ENCODE measurements at places on chromosomes 7 and 10.
A peak's percentile ranks its signal among the peaks of the same experiment; 100 is the strongest.

DNA sequence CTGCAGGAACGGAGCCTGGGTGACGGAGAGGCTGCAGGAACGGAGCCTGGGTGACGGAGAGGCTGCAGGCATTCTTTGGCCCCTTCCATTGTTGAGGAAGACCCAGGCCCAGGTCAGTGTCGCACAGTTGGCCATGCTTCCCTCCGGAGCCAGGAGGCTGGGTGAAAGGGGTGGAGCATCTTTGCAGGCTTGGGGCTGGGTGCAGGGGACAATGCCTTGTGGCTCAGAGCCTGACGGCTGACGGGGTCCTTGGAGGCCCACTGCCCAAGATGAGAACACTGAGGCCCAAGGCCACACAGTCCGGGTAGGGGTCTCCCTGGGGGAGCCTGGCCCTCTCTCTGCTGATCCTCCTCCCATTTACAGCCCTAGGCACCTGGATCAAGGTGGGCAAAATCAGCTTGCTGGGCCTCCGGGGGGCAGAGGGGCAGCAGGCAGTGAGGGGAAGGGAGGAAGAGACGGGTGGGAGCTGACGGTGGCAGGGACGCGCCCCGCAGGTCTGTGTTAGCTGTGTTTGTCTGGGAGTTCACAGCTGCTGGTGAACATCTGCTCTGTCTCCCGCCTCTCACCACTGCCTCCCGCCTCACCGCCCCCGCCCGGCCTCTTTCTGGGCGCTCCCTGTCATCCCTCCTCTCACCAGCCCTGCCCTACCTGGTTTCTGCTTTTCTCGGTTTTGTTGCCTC is 30.6 kb upstream of the PCBD1 start:
- DNase-seq, result no peak

GRCh38 chr10:1114315-1114714 is 58.1 kb downstream of the WDR37 start:
- DNase-seq, result no peak

DNA sequence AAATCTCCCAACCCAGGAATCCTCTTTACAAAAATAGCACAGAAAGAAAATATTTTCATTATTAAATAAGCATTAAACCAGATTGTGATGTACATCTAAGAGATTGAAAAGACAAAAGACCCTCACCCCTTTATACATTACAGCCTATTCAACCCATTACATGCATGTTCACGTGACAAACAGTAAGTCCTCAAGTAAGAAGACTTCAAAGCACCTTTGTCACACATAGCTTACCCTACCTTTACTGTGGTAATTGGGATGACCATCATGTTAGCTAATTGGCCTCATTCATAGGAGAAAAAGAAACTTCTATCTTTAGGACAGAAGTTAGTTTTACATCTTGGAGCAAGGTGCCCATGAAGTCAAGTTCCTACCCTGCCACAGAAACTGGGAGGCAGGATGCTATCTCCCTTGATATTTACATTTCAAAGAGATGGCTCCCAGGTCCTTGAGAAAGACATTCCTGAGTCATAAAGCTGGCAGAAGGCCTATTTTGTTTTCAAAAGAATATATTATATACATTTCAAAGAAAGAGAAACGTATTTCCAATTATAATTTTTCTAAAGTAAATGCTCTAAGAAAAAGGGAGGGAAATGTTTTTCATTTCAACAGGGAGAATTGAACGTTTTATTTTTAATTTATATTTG is 48.1 kb downstream of the GNAI1 start:
- DNase-seq, result no peak

DNA sequence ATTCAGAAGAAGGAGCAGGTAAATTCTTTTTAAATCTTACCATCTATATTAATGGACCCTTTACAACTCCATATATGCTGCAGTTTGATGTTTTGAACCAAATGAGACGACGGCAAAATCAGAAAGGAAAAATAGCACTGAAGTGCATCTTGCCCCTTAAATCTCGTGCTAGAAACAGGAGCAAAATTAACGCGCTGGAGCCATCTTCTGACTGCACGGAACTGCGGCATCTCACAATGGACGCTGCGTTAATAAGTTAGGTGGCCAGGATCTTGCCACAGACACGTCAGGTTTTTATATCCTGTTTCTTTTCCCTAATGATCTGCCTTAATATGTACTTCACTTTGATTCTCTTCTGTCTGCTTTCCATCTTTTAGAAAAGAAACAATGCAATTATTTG is 354.5 kb downstream of the TFEC start:
- no peak for DNase-seq

DNA sequence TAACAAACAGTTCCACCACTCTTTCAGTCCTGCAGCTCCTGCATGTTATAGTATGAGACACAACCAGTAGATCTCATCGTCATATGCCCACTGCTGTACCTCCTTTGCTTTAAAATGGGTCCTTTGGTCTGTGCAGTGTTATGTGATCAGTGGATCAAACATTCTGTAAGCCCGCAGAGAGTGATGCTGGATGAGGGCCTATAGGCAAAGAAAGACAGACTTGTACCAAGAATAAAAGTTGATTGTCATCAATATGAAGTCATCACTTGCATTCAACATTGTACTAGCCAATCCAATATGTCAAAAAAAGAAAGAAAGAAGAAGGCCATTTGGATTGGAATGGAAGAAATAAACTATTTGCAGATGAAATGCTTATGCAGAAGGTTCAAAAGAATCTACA is 79.8 kb upstream of the PHYHIPL start:
- DNase-seq, result no peak

GRCh38 chr7:157010588-157011332 is at the start of gene MNX1:
Gene MNX1 (minus strand): TSS chr7:157010663. CDS start chr7:157010350, 313 bp downstream.
- DNase-seq, result no peak

GRCh38 chr7:129212596-129212995 is 12.2 kb upstream of the AHCYL2 start:
- no peak for DNase-seq

DNA sequence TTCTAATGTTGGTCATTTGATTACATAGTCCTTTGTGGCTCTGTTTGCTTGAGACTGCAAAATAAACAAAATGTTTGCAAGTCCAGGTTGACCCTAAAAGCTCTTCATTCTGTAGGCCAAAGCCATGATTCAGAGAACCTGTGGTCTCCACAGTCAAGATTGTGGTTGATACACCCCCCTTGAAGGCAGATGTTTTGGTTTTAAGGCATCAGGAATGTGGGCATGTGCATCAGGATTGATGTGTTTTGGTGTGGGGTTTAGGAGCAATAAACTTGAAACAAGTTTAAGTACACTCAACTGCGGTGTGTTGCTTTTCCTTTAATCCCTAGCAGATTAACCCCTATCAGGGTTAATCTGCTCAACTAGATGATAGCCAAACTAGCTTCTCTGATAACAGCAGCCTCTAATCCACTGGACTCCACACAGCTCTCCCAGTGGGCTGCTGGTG is 379.1 kb upstream of the GALNT17 start:
- no peak for DNase-seq

- no peak for DNase-seq
Observed at GRCh38 chr10:116260599-116260998, 12.4 kb downstream of the GFRA1 start.

DNA sequence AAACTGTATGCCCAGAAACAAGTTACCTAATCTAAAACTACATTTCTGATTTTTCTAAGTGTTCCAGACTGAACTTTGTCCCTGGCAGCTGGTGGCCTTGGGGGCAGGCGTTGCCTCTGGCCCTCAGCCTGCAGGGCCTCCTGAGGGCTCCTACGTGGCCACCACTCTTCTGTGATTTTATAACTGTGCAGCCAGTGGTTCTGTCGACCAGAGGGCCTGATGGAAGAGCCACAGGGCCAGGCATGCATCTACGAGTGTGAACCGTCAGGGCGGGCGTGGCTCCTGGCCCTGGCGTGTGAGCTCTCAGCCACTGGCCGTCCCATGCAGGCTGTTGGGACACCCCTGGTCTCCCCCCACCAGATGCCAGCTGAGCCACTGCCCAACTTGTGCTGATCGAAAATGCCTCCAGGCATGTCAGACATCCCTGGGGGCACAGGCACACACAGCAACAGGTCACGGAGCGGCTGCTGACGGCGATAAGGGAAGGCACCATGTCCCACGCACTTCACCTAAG is 173.4 kb downstream of the ZMYND11 start:
- no peak for DNase-seq

DNA sequence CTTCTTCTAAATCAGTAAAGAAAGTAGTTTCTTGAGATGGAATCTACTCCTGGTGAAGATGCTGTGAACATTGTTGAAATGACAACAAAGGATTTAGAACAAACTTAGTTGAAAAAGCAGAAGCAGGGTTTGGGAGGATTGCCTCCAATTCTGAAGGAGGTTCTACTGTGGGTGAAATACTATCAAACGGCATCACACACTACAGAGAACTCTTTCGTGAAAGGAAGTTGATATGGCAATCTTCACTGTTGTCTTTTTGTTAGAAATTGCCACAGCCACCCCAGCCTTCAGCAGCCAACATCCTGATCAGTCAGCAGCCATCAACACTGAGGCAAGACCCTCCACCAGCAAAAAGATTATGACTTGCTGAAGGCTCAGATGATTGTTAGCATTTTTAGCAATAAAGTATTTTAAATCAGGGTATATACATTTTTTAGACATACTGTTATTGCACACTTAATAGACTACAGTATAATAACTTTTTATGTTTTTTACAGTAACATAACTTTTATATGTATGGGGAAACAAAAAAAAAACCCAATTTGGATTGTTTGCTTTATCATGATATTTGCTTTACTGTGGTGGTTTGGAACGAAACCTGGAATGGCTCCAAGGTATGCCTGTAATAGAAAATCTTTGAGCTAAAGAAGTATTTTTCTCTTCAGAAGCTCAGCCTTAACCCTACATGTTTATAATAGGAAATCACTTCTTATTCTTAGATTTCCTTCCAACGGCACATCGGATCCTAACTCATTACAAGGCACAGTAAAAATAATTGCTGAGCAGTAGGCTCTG is 257.3 kb downstream of the LRMDA start:
- DNase-seq, result no peak

- DNase-seq, result no peak
Observed at GRCh38 chr7:157411580-157411979, 74.8 kb downstream of the DNAJB6 start.

DNA sequence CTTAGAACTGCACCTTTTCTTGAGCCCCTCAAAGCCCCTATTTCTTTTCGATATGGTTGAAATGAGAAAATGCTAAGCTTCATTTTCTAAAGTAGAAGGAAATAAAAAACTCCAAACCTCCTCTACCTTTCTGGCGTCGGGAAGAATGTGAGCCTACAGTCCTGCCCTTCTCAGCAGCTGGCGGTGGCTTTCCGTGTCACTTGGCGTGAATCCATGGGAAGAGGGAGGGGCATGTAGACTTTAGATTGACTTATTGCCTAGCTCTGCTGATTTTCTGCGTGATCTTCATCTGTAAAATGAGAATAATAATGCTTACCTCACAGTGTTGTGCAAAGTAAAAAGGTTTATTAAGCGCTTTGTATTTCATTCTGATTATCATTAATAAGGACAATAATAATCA is 35.0 kb downstream of the PRR15 start:
- DNase-seq, result no peak

DNA sequence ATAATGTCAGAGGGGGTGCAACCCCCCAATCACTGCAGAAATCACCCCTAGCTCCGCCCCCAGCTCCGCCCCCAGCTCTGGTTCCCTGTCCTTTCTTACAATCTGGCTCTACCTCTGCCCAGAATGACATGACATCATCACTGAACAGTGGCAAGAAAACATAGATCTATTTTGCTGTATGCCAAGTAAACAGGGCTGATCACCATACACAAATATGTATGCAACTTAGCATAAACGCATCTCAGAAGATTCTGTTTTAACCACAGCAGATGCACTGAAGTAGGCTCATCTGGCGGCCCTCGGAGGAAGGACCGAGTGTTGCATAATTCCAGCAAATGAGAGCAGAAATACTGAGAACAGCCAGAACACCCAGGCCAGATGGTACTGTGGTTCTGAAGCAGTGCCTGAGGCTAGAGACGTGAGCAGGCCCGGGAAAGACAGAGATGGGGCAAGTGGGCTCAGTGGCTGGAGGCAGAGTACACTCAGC is 293.3 kb upstream of the KLF14 start:
- peak; percentile 84 for DNase-seq

- DNase-seq, result no peak
Observed at GRCh38 chr7:7324698-7325097, 142.4 kb downstream of the C1GALT1 start.

DNA sequence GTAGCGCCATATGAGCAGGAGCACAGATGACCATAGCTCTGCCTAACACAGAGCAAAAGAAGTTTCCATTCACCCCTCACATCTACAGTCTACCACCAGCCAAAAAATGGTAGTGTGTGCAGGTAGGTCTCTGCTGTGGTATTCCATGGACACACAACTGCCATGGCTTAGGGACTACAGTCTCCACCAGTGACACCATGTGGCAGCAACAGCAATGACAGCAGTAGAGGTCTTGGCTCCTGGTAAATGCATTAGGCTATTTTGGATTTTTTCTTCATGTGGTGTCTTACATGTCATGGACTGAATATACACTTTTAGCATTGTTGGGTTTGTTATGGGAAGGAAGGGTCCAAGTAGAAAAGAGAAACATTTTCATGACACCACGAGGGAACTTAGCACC is 70.1 kb upstream of the CABCOCO1 start:
- no peak for DNase-seq

DNA sequence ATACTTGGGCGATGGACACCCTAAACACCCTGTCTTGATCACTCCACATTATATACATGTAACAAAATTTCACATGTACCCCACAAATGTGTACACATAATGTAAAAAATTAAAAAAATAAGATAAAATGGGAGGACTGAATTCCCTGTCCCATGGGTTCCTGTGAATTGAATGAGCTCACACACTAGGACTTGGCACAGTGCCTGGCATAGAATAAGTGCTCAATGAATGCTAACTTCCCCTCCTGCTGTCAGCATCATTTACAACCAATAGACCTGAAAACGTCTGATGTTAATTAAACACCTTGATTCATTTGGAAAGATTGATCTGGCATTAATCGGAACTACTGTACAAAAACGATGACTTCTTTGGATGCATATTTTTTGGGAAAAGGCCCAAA is 117.3 kb upstream of the ZNF438 start:
- DNase-seq, result no peak

GRCh38 chr7:80070391-80070790 is 64.2 kb upstream of the GNAI1 start:
- no peak for DNase-seq

DNA sequence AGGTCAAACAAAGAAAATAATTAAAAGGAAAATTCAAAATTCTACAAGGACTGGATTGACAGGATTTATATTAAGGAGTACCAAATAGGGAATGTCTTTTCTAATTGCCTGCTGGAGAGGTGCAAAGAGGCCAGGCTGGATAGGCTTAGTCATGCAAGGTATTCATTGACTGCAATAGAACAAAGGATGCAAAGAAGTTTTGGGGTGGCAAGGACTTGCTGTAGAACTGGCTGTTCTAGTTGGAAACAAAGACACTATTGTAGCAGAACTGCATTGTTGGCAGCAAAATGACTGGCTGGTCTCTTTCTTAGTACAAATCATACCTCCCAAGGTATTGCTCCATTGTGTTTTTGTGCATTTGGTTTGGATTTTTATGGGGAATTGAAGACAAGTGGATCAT is 10.1 kb downstream of the ITGB8 start:
- no peak for DNase-seq

- DNase-seq, result no peak
Observed at GRCh38 chr7:8719102-8719501, 285.7 kb downstream of the NXPH1 start.

- no peak for DNase-seq
Observed at GRCh38 chr7:25840209-25840792, 311.7 kb upstream of the NFE2L3 start.

Measured in AML-193 (cell line).